ENCODE measurements at places on chromosomes 3 and 15. TPM values are rescaled to one million over a fixed set of nuclear protein-coding genes. Genes with fewer than 3 reads are reported as not detected.

MRPS25 gene
- total RNA-seq, result 56.9 TPM

CX3CR1 gene
- total RNA-seq, result 0.07 TPM

C3orf49 gene
- total RNA-seq, result not detected

ALG3 gene
- 76.8 TPM for total RNA-seq

TMEM40 gene
- 0.15 TPM for total RNA-seq

TUSC7 gene
- total RNA-seq, result not detected

TLR9 gene
- total RNA-seq, result 0.02 TPM
